ENCODE measurements at places on chromosomes 1 and 21.

GRCh38 chr1:3777078-3777547 is 4.6 kb downstream of the SMIM1 start:
- H3K27me3 ChIP-seq = no peaks in the 10 kb centered on the region
- no peak for DNase-seq
- no peak overlapping the region for H3K27ac ChIP-seq
- no peaks in the 10 kb centered on the region for H3K4me1 ChIP-seq

GRCh38 chr1:107976836-107977235 is 11.9 kb upstream of the VAV3 start:
- no peak overlapping the region for H3K27ac ChIP-seq
- H3K27me3 ChIP-seq = no peaks in the 10 kb centered on the region
- no peak for DNase-seq
- no peaks in the 10 kb centered on the region for H3K4me1 ChIP-seq
- H3K4me3 ChIP-seq = no peak overlapping the region
- no peaks in the 10 kb centered on the region for H3K36me3 ChIP-seq

GRCh38 chr1:71026093-71026492 is 21.5 kb downstream of the PTGER3 start:
- H3K27ac ChIP-seq = no peak overlapping the region
- no peak overlapping the region for H3K4me3 ChIP-seq
- H3K4me1 ChIP-seq = no peaks in the 10 kb centered on the region

DNA sequence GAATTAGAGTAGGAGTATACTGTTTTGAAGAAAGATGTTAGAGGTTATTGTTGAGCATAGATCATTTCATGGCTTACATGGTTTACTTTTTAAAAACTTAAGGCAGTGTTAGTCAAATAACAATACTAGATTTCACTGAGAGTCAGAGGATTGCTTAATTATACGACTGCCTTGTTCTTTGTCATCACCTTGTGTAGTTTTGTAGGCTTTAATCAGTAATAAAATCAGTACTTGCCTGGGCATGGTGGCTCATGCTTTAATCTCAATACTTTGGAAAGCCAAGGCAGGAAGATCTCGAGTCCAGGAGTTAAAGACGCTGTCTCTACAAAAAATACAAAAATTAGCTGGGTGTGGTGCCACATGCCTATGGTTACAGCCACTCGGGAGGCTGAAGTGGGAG is 41.3 kb upstream of the GPR52 start:
- no peak overlapping the region for H3K4me3 ChIP-seq
- no peaks in the 10 kb centered on the region for H3K27me3 ChIP-seq
- no peaks in the 10 kb centered on the region for H3K36me3 ChIP-seq
- no peaks in the 10 kb centered on the region for H3K4me1 ChIP-seq
- H3K27ac ChIP-seq = no peak overlapping the region

DNA sequence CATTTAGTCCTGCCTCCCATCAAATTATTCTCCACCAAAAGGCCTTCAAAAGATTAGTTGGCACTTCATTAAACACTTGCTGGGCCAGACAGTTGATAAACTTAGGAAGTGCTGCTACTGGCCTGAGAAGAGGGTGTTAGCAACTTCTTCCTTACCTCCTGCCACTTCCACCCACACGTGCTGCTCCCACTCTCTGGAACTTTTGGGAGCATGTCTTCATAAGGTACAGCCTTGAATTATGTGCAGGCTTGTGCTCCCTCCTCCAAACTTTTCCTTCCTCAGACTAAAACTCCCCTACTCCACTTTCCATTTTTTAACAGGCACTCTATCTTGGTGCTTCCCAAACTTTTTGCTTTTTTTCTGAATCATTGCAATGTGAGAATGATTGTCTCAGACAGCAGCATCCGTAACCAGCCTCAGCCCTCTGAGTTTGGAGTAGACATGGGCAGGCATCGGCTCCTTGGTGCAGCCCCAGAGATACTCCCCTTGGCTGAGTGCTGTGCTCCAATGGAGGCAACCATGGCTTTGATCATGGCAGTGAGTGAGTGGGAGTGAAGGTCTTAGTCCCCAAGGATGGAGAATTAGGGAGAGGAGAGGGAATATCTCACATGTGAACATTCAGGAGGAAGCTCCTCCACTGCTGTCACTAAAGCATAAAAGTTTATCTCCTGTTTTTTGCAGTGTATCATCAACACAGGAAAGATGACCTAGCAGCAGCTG is 8.7 kb upstream of the LELP1 start:
- H3K4me1 ChIP-seq = no peaks in the 10 kb centered on the region
- no peaks in the 10 kb centered on the region for H3K36me3 ChIP-seq
- no peak overlapping the region for H3K27ac ChIP-seq
- H3K4me3 ChIP-seq = no peak overlapping the region
- no peak for DNase-seq
- no peaks in the 10 kb centered on the region for H3K27me3 ChIP-seq

GRCh38 chr1:53135735-53136114 is 6.7 kb downstream of the SLC1A7 start:
- H3K36me3 ChIP-seq = no peaks in the 10 kb centered on the region
- no peak for DNase-seq
- H3K27me3 ChIP-seq = no peaks in the 10 kb centered on the region
- H3K27ac ChIP-seq = no peak overlapping the region

GRCh38 chr1:13607002-13607401 is 23.4 kb downstream of the PDPN start:
- H3K4me3 ChIP-seq = no peak overlapping the region
- H3K4me1 ChIP-seq = no peaks in the 10 kb centered on the region
- no peaks in the 10 kb centered on the region for H3K27me3 ChIP-seq
- H3K27ac ChIP-seq = no peak overlapping the region

- H3K36me3 ChIP-seq = peaks cover 19% of the 10 kb centered on the region
- no peaks in the 10 kb centered on the region for H3K27me3 ChIP-seq
- peak; percentile 35 for DNase-seq
Measured at GRCh38 chr1:161044535-161044907, 1.3 kb downstream of the USF1 start.

DNA sequence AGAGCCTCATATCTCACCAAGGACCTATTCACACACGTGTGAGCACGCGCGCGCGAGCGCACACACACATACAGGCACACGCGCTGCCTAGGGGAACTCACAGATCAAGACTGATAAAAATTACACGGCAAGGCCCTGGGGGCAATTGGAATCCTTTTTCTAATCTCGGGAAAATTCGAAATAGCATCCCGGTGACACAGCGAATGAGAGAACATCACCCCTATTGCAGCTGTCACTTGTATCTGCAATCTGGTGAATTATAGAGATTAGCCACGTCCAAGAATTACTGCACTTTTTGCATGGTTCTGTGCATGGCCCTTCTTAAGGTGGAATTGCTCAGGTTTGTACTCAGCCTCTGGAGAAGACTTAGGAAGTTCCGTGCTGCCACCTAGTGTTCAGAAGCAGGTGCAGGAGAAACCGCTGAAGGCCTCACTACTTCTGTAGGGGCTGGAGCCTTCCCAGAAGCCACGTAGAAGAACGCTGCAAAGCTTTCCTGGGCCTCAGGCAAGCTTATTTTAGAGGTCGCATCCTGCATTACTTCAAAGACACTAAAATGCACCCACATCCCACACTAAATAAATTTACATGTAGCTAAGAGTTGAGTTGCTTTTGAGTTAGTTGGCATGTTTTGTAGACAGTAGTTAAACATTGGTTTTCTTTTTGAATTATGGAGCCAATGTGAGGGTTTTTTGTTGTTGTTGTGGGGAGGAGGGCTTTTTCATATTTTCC is 229.2 kb upstream of the CAMK1G start:
- no peaks in the 10 kb centered on the region for H3K4me1 ChIP-seq
- no peak overlapping the region for H3K27ac ChIP-seq
- H3K4me3 ChIP-seq = no peak overlapping the region
- H3K27me3 ChIP-seq = no peaks in the 10 kb centered on the region
- no peaks in the 10 kb centered on the region for H3K36me3 ChIP-seq
- DNase-seq = peak; percentile 10

DNA sequence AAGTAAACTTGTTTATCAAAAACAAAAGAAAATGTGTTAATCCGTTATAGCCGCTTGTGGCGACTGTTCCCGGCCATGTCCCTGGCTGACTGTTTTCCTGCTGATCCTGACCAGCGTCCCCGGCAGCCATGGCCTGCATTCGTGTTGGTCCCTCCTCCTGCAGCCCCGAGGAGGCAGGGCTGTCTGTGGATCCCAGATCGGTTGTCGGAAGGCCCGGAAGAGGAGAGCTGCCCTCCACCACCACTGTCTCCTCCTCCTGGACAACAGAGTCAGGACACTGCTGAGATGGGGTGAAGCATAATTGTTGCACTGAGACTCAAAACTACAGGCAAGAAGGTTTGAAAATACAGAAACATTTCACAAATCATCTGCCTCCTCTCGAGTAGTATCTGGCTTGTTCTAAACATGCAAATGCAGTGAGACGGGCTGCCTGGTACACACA is 3.6 kb upstream of the MXRA8 start:
- H3K27ac ChIP-seq = no peak overlapping the region
- no peak for DNase-seq
- H3K36me3 ChIP-seq = no peaks in the 10 kb centered on the region
- no peaks in the 10 kb centered on the region for H3K4me1 ChIP-seq
- H3K27me3 ChIP-seq = peaks cover 3% of the 10 kb centered on the region

GRCh38 chr1:205229399-205229871 is 1.7 kb downstream of the TMCC2 start:
- no peak overlapping the region for H3K27ac ChIP-seq
- H3K36me3 ChIP-seq = no peaks in the 10 kb centered on the region
- peak overlapping the region; percentile 75 for H3K4me3 ChIP-seq
- peak; percentile 69 for DNase-seq

- peaks cover 34% of the 10 kb centered on the region for H3K4me1 ChIP-seq
- no peaks in the 10 kb centered on the region for H3K27me3 ChIP-seq
- no peaks in the 10 kb centered on the region for H3K36me3 ChIP-seq
- H3K27ac ChIP-seq = peak overlapping the region; percentile 87
- peak overlapping the region; percentile 95 for H3K4me3 ChIP-seq
Measured at GRCh38 chr1:28236656-28237322, 865 bp downstream of the ATP5IF1 start.

DNA sequence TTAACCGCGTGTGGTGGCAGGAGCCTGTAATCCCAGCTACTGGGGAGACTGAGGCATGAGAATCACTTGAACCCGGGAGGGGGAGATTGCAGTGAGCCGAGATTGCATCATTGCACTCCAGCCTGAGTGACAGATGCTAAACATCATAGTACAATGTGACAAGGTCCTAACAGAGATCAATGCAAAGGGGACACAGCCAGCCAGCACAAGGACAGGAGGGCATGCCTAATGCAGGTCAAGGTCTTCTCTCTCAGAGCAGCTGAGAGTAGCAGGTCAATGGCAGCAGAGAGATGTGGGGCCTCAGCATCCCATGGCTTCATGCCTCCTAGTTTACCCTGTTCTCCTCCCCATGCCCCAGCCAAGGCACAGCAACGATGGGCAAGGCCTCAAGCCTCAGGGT is 3.0 kb upstream of the SMIM11 start:
- H3K27ac ChIP-seq = no peak overlapping the region
- H3K36me3 ChIP-seq = no peaks in the 10 kb centered on the region
- H3K4me3 ChIP-seq = no peak overlapping the region
- H3K4me1 ChIP-seq = no peaks in the 10 kb centered on the region
- DNase-seq = no peak
- H3K27me3 ChIP-seq = no peaks in the 10 kb centered on the region

- no peaks in the 10 kb centered on the region for H3K4me1 ChIP-seq
- H3K36me3 ChIP-seq = no peaks in the 10 kb centered on the region
- H3K27ac ChIP-seq = no peak overlapping the region
Measured at GRCh38 chr21:18954441-18954844, 550.9 kb upstream of the TMPRSS15 start.

DNA sequence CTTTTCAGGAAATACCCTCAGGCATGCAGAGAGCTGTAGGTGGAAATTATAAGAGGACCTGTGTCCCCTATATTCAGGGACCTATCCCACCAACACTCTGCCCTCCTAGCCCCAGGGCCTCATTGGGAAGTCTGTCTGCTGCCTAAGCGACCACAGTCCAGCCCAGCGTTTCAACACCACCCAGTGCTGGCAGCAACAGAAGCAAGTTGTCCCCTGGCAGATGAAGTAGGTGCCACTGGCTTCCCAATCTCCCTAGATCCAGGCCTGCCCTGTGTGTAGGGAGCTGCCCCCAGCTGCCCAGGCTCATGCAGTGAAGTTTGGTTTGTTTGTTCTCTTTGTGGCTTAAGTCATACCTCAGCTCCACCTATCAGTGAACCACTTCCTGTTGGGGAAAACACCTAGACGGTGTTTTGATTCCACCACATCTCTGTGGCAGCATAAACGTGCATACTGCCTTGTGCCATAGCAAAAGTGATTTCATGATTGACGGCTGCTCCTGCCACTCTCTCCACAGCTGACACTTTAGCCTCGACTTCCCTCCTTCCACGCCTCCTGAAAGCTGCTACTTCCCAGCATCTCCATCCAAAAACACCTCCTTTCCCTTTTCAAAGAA is 8.1 kb upstream of the LEFTY1 start:
- peak overlapping the region; percentile 85 for H3K27ac ChIP-seq
- DNase-seq = peak; percentile 70
- H3K36me3 ChIP-seq = no peaks in the 10 kb centered on the region
- H3K4me3 ChIP-seq = peak overlapping the region; percentile 50
- H3K27me3 ChIP-seq = no peaks in the 10 kb centered on the region

DNA sequence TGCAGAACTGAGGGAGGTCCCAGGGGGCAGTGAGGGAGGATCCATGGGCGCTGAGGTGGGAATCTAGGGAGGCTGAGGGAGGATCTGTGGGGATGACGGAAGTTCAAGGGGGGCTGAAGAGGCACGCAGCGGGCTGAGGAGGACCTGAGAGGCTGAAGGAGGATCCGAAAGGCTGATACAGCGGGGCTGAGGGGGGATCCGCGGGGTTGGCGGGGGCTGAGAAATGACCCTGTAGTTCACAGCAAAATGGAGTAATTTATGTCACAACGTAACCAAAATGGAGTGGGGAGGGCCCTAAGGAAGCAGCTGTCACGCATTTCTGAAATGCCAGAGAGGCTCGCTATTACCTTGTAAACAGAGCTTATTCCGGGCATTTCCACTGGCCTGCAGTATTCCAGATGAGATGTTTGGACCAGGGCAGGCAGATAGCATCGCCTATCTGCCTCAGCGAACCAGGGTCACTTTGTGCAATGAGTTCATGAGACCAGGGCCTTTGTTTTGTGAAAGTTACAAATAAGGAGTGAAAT is 926 bp upstream of the MRPL55 start:
- H3K4me1 ChIP-seq = peaks cover 16% of the 10 kb centered on the region
- H3K27ac ChIP-seq = peak overlapping the region; percentile 94
- no peaks in the 10 kb centered on the region for H3K27me3 ChIP-seq
- H3K36me3 ChIP-seq = peaks cover 32% of the 10 kb centered on the region
